Activated CD8-positive, alpha-beta memory T cell treated with anti-CD3 and anti-CD28 coated beads for 36 hours (primary cell): ENCODE measurements at places on chromosomes 6 and 20. TPM values are rescaled to one million over a fixed set of nuclear protein-coding genes. Genes with fewer than 3 reads are reported as not detected.

ADGRF4 gene
- total RNA-seq: not detected

MUCL3 gene
- not detected for total RNA-seq

CYP24A1 gene
- 0.34 TPM for total RNA-seq

MEI4 gene
- total RNA-seq: not detected

ZSWIM3 gene
- total RNA-seq: 4.5 TPM

IL17A gene
- total RNA-seq: 0.61 TPM

TFAP2A gene
- not detected for total RNA-seq

OR5V1 gene
- not detected for total RNA-seq

CST2 gene
- not detected for total RNA-seq

SIRPD gene
- total RNA-seq: not detected

DLK2 gene
- total RNA-seq: 1.4 TPM

UTRN gene
- 31.5 TPM for total RNA-seq

LAMP5 gene
- not detected for total RNA-seq

NMBR gene
- total RNA-seq: not detected

RSPH4A gene
- total RNA-seq: 0.08 TPM

PGC gene
- not detected for total RNA-seq

TRIM15 gene
- total RNA-seq: not detected

NKX2-2 gene
- total RNA-seq: not detected

CSE1L gene
- total RNA-seq: 171 TPM

GPR6 gene
- total RNA-seq: not detected

PPP1R14C gene
- total RNA-seq: 0.96 TPM

NHSL1 gene
- total RNA-seq: 0.38 TPM

CARMIL1 gene
- total RNA-seq: 2.0 TPM

SLCO4A1 gene
- 65.4 TPM for total RNA-seq

RAE1 gene
- 49.7 TPM for total RNA-seq

ARMH2 gene
- total RNA-seq: not detected

ZBP1 gene
- 0.10 TPM for total RNA-seq

SIGLEC1 gene
- total RNA-seq: not detected
